ENCODE measurements at places on chromosomes 3 and 15.

GRCh38 chr3:40690749-40691451 is 166.1 kb downstream of the ZNF621 start:
- DNase-seq, result no peak

DNA sequence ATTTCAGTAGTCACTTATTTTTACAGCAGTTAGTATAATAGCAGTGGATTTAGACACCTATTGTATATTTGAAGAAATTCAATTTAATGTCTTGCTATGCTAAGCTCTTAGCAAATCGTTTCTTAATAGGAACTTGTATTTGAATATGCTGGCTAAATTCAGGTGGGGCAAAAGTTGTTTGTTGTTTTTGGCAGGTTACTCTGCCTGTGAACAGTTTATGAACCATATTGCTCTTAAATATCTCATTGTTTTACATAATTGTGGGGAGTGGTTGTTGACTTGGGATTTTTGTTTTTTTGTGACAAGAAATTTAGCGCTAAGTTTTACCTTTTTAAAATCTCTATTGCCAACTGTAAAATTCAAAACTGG is 43.4 kb downstream of the NR2C2 start:
- DNase-seq, result no peak

- DNase-seq, result no peak
These were observed 181.3 kb upstream of the CTDSPL start for GRCh38 chr3:37680401-37680800.

- no peak for DNase-seq
These were observed 763 bp upstream of the ZIC4 start for GRCh38 chr3:147407114-147407497.

DNA sequence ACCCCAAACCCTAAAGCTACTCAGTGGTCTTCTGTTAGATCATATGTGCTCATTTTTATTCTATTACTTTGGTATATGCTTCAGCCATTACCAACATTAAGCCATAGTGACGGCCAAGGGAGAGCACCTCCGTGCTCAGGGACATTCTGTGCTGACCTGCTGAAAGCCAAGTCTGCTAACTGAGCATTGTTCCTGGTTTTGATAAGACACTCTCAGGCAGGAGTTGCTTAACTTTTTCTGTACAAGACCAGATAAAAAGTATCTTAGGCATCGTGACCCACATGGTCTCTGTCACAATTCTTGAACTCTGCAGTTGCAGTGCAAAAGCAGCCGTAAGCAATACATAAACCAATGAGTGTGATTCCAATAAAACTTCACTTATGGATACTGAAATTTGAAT is 100.6 kb downstream of the KLHL25 start:
- no peak for DNase-seq

DNA sequence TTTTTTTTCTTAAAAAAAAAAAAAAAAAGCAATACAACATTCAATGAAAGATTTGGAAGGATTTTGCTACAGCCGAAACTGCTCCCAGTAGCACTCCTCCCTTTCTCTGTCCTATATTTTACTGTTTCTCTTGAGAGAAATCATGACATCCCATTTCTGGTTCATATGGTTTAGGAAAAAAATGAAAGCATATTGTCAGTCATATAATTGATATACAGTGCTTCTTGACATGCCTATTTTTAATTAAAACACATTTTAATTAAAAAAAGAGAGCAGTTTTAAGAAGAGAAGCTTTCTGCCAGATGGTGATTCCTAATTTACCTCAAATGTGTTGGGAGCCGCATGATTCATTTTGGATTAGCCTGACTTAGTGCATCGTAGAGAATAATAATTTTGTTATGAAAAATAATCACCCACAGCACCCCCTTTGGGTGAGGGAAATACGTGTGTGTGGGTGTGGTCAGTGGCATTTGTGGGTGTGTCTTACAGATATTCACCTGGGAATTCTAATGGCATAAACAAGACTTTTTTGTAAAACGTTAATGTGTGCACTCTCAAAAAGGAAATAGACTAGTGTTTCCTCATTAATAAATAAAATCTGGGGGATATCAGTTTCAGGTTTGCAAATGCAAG is 544.5 kb downstream of the MFSD1 start:
- DNase-seq, result no peak

DNA sequence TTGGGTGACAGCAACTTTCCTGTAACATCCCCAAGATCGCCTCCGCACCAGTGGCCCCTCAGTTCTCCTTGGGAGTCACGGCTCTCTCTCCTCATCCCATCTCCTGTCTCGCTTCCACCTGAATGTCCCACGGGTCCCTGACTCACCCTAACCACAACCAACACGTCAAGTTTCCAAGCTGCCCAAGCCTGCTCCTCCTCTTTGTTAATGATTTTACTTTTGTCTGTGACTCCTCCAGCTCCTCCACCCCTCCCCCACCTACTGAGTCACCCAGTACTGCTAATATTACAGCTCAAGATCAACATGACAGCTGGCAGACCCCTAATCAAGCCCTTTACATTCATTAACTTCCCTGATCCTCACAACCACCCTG is 39.3 kb downstream of the BDH1 start:
- no peak for DNase-seq

- DNase-seq, result no peak
These were observed 38.4 kb upstream of the VPS8 start for GRCh38 chr3:184773283-184774186.

Data from osteocyte (in vitro differentiated cells).